ENCODE measurements at places on chromosomes 6 and 20.

DNA sequence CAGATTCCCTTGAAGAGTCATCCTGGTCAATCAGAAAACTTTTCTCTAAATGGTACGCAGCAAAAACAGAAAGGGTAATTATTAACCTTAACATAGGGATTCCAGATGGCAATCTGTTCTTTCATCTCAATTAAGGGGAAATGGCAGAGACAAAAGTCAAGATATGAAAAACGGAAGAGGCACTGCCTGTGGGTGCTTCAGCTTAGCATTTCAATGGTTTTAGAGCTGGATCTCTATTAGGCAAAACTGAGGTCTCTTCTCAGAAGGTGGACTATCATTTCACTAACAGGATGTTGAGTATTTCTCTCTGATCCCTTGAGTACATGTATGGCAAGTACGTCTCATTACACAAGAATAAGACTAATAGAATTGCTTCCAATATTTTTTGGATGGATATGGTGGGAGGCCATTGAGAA is 296.9 kb downstream of the HIVEP2 start:
- no peak for DNase-seq

GRCh38 chr6:83927470-83927869 is 68.0 kb downstream of the CYB5R4 start:
- no peak for DNase-seq

- DNase-seq = no peak
Measured at GRCh38 chr6:166153966-166154365, 13.7 kb downstream of the TBXT start.

- DNase-seq = no peak
Measured at GRCh38 chr6:318243-318890, 26.1 kb downstream of the DUSP22 start.

DNA sequence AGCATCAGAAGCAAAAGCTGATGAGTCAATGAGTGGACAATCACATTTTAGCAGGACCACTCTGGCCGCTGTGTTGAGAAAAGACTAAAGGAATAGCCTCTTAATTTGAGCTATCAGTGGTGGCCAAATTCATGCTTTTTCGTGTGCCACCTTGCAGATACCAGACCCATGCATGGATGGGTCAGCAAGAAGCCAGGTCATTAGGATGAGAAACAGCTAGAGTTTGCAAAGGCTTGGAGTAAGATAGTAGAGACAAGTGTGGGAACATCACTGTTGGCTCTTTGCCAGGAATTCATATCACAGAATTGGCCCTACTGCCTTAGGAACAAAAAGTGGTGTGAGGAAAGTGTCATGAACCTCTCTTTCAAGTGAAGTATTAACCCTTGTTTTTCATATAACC is 25.5 kb downstream of the MRAP2 start:
- no peak for DNase-seq

DNA sequence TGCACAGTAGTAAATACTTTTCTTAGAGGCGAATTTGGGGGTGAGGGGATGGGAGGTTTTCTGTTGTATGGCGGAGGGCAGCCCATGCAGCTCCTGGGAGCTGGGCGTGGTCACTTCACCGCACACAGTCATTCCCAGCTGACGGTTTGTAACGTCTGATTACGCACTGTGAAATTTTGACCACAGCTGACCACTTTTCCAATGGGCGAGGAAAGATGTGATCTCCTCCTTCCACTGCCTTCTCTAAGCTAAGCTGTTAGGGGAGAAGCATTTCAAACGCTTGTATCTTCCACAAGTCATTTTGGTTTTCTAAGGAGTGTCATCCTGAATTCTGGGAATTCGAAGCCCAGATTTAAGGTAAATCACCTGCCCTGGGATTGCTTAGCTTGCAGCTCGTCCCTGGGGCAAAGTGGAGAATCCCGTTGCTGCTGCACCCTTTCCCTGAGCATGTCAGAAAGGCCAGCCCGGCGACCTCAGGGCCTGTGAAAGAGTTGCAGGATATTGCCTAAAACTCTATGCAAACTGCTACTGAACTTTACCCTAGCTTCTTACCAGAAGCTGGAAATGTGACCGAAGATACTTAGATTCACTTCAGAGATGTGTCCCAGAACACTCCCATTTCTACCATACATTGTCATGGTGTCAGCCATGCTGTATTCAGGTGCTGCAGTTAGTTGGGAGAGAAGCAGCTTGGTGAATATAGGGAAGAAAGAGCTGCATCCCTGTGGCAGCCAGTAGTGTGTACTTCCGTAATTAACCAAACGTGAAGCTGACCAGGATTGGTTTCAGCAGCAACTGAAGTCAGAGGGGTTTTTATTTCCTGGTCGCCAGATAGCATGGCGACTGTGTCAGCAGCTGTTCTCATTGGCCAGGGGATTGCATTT is 58.9 kb downstream of the RREB1 start:
- no peak for DNase-seq

DNA sequence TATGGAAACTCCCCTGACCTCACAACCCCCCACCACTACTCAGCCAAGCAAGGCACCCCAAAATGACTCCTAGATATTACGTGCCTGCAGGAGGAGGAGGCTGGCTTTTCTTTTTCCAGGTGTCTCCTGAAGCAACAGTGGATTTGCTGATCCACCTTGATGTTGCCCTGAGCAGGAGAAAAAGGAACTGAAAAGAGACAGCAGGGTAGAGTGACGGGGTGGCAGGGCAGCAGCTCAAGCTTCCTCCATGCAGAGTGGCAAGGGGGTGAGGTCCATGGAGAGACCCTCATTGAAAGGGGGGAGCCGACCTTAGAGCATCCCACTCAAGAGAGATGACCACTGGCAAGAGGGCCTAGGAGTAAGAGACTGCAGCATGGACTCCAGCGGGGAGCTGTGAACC is 112.0 kb upstream of the SIRPA start:
- no peak for DNase-seq

- peak; percentile 33 for DNase-seq
Measured at GRCh38 chr6:11702500-11703130, 76.0 kb downstream of the ADTRP start.

DNA sequence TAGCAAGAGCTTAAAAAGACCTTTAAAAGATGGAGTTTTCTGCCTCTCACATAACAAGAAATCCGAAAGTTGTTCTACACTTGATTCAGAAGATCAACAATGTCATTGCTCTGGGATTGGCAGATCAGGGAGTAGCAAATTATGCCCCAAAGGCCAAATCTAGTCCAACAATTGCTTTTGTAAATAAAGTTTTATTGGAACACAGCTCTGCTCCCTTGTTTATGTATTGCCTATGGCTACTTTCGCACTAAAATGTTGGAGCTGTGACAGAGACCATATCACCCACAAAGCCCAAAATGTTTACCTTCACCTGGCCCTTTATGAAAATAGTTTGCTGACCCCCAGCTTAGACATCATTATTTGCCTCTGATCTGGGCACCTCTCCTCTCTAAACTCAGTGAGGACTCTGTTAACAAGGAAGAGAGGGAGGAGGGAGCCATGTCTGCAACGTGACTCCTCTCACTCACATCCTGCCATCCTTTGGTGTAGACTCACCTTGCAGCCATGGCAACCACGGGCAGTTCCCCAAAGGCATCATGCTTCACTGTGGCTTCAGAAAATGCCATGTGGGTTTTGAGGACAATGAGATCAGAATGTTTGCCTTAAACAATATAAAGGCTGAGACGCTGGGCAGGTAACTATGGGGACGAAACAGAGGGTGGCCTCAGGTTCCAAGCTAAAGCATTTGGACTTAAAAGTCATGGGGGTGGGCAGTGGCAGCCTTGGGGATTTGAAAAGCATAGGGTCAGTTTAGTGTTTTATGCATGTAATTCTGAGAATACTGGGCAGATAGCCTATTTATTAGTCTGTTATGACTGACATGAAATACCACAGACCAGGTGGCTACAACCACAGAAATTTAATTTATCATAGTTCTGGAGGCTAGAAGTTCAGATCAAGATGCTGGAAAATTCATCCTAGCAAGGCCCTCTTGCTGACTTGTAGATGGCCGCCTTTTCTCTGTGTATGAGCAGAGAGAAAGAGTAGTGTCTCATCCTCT is 149.7 kb upstream of the TNFAIP3 start:
- no peak for DNase-seq

DNA sequence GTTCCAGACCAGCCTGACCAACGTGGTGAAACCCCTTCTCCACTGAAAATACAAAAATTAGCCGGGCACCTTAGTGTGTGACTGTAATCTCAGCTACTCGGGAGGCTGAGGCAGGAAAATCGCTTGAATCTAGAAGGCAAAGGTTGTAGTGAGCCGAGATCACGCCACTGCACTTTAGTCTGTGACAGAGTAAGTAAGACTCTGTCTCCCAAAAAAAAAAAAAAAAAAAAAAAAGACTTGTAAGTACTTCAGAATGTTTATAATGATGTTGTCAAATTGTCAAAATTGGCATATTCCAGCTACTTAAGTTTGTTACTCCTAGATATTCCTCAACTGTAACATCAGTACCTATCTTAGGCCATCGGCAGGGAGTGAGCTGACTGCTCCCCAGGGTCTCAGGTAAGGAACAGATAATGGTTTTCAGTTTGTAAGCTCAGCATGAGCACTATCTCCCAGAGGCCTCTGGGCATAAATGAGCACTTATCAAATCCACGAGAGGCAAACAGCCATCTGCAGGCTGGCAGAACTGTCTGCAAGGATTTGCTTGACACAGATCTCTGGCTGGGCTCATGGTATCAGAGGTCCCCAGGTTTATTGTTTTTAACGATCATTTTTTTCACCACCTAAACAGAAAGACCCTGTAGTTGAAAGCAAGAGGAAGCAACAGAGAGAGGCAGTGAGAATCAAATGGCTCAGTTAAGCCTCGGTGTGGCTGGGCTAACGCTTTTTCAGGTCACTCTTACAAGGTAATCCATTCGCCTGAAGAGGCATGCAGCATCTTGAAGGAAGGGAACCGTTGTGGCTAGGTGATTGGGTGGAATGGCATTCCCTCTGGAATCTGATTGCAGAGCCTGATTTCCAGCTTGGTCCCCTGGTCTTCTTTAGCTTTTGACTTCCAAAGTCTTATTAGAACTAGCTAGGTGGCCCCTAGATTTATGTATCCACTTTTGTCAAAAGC is 115.9 kb downstream of the LY86 start:
- DNase-seq = no peak

DNA sequence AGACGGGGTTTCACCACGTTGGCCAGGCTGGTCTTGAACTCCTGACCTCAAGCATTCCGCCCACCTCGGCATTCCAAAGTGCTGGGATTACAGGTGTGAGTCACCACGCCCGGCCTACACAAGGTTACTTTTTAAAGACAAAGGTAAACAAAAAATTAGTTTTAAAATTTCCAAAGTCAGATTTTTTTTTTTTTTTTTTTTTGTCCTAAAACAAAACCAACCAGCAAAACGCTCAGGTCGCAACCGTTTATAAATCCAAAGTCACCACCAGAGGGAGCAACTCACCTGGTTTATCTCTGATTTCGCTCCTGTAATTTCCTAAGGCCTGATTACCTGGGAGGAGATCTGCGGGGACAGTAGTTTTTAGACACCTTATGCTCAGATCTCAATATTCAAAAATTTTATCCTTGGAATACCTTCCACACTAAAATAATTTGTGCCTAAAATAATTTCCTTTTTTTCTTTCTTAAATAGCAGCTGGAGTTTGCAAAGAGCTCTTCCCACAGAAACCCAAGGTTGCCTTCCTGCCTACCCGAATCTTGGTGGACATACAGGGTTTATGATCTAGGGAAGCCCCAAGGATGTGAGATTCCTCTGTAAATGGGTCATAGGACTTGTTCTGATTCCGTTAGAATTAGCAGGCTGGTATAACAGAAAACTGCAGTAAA is 19.8 kb upstream of the TREM1 start:
- no peak for DNase-seq

GRCh38 chr20:20271271-20271670 is 96.6 kb upstream of the INSM1 start:
- DNase-seq = no peak

DNA sequence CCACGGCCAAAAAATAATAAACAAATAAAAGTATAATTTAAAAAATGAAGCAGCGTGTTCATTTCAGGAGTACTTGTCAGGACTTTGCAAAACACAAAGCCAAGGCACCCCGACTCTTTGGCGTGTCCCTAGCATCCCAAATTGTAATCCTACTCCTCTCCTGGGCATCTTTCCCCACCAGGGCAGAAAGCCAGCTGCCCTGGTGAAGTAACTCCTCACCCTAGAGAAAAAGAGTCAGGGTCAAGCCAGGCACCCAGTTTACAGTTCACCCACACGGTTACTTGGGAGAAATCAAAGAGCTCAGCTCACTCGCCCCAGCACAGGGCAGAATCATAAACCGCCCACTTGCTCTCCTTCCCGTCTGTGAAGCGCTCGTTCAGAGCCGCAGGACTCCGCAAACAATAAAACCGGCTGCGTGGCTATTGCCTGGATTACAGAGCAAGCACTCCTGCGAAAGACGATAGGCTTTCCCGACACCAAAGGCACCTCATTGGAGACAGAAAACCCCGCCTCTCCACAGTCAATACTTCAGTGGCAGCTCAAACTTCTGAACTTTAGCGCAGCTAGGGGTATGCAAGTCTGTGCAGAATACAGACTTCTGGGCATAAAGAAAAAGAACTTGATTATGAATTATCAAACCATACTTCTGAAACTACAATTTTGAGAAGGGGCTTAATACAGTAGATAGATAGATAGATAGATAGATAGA is 73.0 kb upstream of the NHSL1 start:
- no peak for DNase-seq

GRCh38 chr6:113340371-113340770 is 516.8 kb upstream of the MARCKS start:
- DNase-seq = no peak

GRCh38 chr20:1897965-1898464 is 2.8 kb downstream of the SIRPA start:
- no peak for DNase-seq

GRCh38 chr6:15969236-15969778 is 159.6 kb upstream of the MYLIP start:
- DNase-seq = no peak

GRCh38 chr6:28171271-28171670 is 29.6 kb downstream of the ZKSCAN8 start:
- no peak for DNase-seq

DNA sequence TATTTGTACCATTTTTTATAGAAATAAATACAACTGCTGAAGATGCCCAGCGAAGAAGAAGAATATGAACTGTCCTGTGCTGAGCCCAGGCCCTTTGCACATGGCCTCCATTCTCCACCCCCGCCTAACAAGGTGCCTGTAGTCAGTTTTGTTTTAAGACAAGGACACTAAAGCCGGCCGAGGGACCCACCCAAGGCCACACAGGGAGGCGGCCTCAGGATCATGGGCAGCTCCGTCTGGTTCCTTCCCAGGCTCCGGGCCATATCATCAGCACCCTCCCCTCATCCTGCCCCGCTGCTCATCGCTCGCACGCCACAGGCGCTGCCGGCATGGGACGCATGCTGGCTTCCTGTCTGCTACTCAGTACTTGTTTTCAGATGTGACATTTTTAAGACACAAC is 21.3 kb downstream of the PSMG4 start:
- DNase-seq = no peak

- no peak for DNase-seq
Measured at GRCh38 chr20:57779401-57780003, 69.7 kb upstream of the PMEPA1 start.

DNA sequence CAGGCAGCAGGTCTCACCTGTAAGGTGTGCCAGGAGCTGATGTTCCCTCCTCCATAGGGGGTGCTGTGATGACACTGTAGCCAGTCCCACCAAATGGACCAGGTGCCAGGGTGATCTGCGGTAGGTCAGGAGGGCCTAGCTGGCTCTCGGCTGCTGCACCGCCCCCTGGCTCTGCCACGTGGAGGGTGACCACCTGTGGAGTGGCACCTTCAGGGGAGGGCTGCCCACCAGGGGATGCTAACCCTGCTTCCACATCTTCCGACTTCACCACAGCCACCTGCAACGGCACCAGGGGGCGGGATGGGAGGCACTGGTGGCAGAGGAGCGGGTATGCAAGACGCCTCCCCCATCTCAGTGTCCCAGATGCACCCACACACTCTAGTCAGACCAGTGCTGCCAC is 18.3 kb downstream of the ZNF335 start:
- no peak for DNase-seq
